ENCODE measurements at places on chromosomes 2 and 18. TPM values are rescaled to one million over a fixed set of nuclear protein-coding genes. Genes with fewer than 3 reads are reported as not detected.

GALNT13 gene
- not detected for total RNA-seq

GKN1 gene
- not detected for total RNA-seq

TUBA3E gene
- not detected for total RNA-seq

CPO gene
- not detected for total RNA-seq

ALPI gene
- total RNA-seq, result not detected

C18orf63 gene
- not detected for total RNA-seq

RNF144A gene
- 0.10 TPM for total RNA-seq

PTPN4 gene
- total RNA-seq, result 45.4 TPM

NAB1 gene
- 28.6 TPM for total RNA-seq

CNDP1 gene
- not detected for total RNA-seq

ARHGAP25 gene
- not detected for total RNA-seq

CTDP1 gene
- 28.9 TPM for total RNA-seq

INPP5D gene
- total RNA-seq, result 28.6 TPM

AKAIN1 gene
- not detected for total RNA-seq

RGPD5 gene
- 18.6 TPM for total RNA-seq

TSPYL6 gene
- not detected for total RNA-seq

CXCR4 gene
- 4.9 TPM for total RNA-seq

CCDC85A gene
- total RNA-seq, result 0.10 TPM

MEP1B gene
- not detected for total RNA-seq

DLGAP1 gene
- 0.53 TPM for total RNA-seq

DPP4 gene
- total RNA-seq, result 19.0 TPM

FSIP2 gene
- 0.21 TPM for total RNA-seq

HOXD11 gene
- not detected for total RNA-seq

IL18R1 gene
- 0.05 TPM for total RNA-seq

KCNJ3 gene
- 2.3 TPM for total RNA-seq

RGPD6 gene
- 13.9 TPM for total RNA-seq

CACNB4 gene
- total RNA-seq, result 0.26 TPM

MATN3 gene
- total RNA-seq, result 1.0 TPM

ZC3H8 gene
- total RNA-seq, result 4.0 TPM

GRP gene
- not detected for total RNA-seq

LAMA1 gene
- not detected for total RNA-seq

TCF23 gene
- not detected for total RNA-seq
